ENCODE measurements at places on chromosomes 1 and 21.

GRCh38 chr1:183832459-183832858 lies 27.5 kb downstream of the RGL1 start:
- DNase-seq, result no peak

DNA sequence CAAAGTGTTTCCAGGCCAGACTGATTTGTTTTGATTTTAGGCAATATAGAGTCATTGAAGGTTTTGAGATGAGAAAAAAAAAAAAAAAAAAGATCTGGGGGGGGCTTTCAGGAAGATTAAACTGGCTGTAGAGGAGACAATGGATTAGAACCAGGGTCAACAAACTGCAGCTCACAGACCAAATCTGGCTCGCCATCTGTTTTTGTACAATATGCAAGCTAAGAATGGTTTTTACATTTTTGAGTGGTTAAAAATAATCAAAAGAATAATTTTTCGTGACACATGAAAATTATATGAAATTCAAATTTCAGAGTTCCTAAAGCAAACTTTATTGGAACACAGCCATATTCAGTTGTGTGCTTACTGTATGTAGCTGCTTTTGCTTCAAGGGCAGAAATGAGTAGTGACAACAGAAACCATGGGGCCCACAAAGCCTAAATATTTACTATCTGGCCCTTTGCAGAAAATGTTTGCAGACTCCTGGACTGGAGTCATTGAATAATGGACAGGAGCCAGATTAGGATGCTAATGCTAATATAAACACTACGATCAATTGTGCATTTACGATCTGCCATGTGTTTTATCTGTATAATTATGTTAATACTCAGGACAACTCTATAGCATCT lies 375.7 kb upstream of the DAB1 start:
- DNase-seq, result no peak

DNA sequence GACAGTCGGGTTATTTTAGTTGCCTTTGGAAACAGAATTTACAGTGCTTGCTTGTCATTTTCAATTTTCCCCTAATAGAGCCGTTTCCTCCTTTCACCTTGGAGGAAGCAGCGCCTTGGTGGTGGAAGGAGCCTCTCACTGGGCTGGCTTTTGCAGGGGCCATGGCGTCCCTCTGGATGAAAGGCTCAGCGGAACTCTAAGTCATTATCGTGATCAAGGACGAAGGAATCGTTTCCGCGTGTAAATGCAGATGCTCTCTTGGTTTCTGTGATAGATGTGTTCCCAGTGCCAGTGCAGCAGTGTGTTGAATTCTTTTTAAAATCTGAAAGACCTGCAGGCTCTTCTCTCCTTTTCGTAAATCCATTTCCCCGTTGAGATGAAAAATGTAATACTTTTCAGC lies 126.2 kb upstream of the LMO4 start:
- no peak for DNase-seq

- no peak for DNase-seq
Measured at GRCh38 chr1:3984586-3984985, 84.5 kb upstream of the C1orf174 start.

- DNase-seq, result no peak
Measured at GRCh38 chr1:107976431-107976830, 11.5 kb upstream of the VAV3 start.

GRCh38 chr1:157700732-157701131 lies at the start of gene FCRL3:
Gene FCRL3, minus strand, starts transcription at chr1:157700769. Its CDS starts 280 bp downstream, at chr1:157700489.
- peak; percentile 24 for DNase-seq

DNA sequence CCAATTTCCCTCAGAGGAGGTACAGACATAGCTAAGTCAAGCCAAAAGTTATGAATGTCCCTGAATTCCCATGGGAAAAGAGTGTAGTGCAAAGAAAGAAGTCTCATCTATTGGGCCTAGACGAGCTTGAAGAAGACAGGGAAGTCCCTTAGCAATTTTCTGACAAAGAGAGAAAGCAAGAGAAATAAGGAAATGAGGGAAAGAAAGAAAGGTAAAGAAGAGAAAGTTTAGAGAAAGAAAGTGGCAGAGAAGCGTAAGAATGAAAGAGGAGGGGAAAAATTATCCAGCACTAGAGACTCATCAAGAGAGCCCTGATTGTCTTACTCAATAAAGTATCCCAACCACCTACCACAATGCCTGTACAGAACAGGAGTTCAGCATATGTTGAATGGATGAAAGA lies 40.6 kb upstream of the FOXD3 start:
- DNase-seq, result no peak

DNA sequence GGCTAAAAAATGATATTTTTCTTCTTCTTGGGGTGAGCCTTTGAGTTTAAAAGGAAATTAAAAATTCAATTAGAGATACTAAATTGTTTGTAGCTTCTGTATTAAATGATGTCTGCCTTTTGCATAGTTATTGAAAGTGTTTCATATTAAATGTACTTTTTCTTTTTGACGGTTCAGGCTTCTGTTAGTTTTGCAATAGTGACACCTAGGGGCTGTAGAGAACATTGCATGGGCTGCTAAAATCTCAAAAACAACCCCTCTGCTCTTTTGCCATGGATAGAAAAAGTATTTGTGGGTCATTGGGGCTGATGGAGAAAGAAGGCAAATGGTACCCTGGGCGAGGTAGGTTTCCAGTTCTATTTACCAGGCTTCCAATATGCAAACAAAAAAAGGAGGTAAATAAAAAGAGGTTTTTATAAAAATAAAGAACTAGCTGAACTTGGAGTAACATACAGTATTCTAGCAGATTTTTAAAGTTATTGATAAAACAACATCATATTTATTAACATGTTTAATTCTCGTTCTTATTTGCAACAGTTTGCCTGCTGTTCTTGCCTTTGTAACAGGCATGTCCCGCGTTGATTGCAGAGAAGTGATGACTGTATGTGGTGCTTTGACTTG lies 115.4 kb upstream of the HOOK1 start:
- DNase-seq, result peak; percentile 60

GRCh38 chr1:169509354-169509753 lies 23.6 kb upstream of the SLC19A2 start:
- DNase-seq, result no peak

DNA sequence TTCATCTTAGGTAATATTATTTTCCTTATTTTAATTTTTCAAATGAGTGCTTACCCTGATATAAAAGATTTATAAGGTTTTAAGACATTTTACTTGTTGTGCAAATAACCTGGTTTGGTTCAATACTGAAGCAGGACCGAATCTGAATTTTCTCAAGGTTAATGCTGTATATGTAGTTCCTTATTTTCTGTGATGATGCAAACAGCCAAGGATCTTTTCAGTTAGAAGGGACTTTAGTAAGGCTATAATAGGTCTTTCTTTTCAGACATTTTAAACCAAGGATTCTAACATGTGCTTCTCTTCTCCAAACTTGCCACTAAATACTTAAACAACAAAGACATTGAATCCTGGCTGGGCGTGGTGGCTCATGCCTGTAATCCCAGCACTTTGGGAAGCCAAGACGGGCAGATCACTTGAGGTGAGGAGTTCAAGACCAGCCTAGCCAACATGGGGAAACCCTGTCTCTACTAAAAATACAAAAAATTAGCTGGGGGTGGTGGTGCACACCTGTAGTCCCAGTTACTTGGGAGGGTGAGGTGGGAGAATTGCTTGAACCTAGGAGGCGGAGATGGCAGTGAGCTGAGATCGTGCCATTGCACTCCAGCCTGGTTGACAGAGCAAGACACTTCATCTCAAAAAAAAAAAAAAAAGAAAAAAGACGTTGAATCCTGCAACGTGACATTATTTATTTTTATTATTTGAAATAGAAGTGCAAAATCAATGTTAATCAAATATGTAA lies 3.2 kb upstream of the ARPC5 start:
- DNase-seq, result no peak

Data from CD4-positive, alpha-beta T cell treated with Interleukin-12 subunit alpha and Interleukin-12 subunit beta, for 1 hour (primary cell).